Glutamatergic neuron (in vitro differentiated cells): ENCODE measurements at places on chromosomes 6 and 20.
A peak's percentile ranks its signal among the peaks of the same experiment; 100 is the strongest.

DNA sequence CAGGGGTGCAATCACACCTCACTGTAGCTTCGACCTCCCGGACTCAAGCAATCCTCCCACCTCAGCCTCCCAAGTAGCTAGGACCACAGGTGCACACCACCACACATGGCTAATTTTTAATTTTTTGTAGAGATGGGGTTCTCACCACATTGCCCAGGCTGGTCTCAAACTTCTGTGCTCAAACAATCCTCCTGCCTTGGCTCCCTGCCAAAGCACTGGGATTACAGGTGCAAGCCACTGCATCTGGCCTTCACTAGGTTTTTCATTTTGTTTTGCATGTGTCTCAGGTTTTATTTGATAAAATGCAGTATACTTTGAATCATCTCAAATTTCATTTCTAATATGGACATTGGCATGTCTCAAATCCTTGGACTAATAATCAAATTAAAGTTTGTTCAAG, 98.7 kb downstream of the SLC16A10 start:
- DNase-seq, result no peak

GRCh38 chr20:37516811-37517750, 4.0 kb upstream of the NNAT start:
- peak; percentile 44 for DNase-seq

DNA sequence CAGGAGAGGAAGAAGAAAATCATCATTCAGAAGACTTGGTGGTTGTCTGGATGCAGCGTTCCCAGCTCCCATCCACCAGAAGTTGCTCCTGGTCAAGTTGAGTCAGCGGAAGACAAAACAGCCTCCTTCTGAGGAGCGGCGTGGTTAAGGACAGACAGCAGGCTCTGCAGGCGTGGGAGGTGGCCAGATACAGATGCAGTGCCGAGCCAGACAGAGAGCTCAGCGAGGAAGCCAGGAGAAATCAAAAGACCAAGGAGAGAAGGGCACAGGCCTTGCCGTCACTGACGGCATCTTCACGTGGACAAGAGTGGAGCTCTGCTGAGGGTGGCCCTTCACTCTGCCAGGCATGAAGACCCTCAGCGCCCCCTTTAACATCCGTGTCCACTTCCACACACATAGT, 158.5 kb downstream of the THBS2 start:
- DNase-seq, result no peak

GRCh38 chr20:59301343-59302007, 1.1 kb downstream of the EDN3 start:
- no peak for DNase-seq

GRCh38 chr6:106556368-106556960, 72.8 kb downstream of the RTN4IP1 start:
- no peak for DNase-seq

DNA sequence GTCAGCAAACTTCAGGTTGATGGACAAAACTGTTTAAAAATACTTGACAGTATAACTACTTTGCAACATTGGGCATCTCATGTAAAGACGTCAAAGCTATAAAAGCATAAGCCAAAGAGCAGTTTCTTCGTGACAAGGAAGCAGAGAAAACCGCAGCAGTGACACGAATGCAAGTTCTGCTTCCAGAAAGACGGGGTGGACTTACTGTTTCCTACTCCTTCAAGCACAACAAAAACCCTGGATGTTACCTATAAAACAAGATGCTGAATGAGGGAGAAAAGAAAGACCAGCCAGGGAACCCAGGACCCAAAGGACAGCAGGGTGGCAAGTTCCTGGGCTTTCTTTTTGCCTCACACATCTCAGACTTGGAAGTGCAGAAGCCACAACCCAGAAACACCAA, 98.0 kb downstream of the DLL1 start:
- no peak for DNase-seq

GRCh38 chr6:89501222-89501621, 68.3 kb downstream of the ANKRD6 start:
- DNase-seq, result no peak

GRCh38 chr20:14334306-14334930, 3.0 kb downstream of the FLRT3 start:
- peak; percentile 63 for DNase-seq

DNA sequence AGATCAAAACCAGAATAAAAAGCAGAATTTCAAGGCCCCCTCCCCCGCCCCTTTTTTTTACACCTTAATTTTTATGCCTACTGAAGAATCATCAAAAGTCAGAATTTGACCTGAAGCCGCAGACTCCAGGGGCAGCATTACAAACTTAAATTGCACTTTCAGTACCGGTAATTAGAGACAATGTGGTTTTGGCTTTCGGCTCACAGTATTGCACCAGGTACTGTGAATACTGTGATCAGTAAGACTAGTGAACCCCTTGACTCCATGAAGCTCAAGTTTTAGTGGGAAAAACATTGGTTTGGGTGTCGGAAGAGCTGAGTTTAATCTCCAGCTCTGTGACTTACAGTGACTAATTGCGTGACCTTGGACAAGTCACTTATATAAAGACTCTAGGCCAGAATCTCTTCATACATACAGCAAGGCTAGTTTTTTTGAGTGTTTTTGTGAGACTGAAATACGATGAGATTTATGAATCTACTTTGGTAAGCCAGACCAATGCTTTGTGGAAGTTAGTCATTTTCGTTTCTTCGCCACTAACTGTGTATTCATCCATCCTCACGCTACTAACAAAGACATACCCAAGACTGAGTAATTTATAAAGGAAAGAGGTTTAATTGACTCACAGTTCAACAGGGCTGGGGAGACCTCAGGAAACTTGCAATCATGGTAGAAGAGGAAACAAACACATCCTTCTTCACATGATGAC, 114.7 kb downstream of the SASH1 start:
- no peak for DNase-seq

DNA sequence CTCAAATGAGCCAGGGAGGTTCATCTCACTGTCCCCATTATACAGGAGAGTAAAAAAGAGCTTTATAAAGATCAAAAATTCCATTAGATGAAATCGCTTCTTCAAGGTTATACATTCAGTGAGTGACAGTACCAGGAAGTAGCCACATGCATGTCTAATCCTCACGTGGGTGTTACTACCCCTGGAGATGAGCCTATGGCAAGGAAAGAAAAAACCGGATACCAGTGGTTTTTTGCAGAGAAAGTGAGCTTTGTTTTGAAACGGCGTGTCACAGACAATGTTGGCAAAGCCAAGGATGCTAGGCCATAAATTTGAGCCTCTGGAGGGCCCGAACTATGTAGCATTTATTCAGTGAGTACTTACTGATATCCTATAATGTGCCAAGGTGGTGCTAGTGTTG, 215.0 kb upstream of the RIN2 start:
- no peak for DNase-seq

GRCh38 chr6:133704371-133704770, 184.5 kb upstream of the TCF21 start:
- DNase-seq, result no peak

DNA sequence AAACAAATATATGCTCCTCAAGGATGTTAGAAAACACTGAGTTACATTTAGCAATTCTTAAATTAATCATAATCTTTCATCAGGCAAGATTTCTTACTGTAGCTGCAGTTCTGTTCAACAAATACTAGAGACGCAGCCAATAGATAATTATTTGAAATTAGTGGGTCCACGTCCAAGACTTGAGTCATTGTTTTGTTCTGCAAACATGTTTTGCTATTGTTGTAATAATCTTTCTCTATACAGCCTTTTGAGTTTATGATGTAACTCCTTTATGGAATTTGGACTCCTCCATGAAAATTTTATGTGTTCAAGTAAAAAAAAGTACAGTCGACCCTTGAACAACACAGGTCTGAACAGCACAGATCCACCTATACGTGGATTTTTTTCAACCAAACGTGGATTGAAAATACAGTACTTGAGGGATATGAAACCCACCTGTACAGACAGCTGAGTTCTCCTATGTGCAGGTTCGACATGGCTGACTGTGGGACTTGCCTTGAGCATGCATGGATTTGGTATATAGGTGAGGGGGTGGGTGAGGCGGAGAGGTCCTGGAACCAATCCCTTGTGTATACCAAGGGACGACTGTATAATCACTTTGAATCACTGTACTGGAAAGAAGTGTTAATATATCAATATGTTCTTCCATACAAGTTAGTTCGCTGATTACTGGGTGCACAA, 41.3 kb upstream of the SLC22A16 start:
- DNase-seq, result no peak

DNA sequence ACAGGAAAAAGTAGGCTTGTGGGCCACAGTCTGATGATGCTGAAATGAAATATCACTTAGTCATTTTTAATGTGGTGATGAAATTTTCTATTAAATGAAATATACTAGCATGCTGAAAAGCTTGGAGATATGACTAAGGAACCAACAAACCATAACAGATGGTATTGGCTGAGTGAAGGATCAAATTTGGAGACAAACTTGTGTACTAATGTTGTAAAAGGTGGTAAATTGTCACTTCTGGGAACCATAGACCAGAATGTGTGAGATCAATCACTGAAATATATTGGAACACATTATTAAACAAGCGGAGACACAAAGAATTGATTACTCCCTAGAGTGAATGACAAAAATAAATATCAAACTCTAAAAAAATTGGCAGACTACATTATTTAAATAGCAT, 232.4 kb downstream of the DOK5 start:
- DNase-seq, result no peak
